ENCODE measurements at places on chromosomes 4 and X.

DNA sequence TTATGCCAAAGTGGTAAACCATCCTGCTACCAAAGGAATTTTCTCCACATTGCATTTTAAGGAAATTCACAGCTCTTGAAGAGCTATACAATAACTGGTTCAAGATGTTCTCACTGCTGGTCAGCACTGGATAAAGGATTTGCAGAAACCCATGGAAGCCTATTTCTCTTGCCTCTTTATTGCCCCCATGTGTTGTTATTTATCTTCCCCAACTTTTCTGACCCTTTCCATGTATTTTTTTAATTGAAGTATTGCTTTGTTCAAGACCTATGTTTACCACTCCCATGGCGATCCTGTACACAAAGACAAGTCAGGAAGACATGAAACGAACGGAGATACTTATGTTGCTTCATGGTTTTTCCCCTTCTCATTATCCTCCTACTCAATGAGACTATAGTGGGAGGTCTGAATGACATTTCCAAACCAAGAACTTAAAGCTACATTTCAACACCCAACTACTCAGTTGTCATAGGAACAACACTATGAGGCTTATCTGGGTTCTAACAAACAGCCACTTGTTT lies 566.4 kb upstream of the DIPK2B start:
- no peak for DNase-seq

DNA sequence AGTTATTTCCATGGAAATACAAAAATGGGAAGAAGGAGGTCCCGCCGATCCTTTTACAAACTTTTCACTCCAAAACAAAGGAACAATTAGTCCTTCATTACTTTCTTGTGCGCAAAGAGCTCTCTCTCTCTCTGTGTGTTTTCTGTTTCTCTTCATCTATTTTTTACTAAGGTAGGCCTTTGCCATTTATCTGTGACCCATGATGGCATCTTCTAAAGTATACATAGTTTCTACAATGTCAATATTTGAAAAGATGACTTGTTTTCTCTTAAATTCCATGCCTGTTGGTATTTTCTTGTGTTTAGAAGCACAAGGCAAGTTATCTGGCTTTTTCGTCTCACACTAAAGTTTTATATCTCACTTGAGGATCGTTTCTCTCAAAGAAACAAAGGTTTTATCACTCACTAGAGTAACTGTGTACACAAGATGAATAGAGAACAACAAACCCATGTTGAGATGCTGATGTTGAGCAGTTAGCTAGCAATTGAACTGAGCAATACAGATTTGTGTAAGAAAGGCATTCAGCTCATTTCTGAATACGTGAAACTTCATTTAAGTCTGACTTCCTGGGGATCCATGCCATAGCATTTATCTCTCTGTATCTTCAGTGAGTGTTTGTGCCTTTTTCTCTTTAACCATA lies 250.3 kb downstream of the GBA3 start:
- no peak for DNase-seq

DNA sequence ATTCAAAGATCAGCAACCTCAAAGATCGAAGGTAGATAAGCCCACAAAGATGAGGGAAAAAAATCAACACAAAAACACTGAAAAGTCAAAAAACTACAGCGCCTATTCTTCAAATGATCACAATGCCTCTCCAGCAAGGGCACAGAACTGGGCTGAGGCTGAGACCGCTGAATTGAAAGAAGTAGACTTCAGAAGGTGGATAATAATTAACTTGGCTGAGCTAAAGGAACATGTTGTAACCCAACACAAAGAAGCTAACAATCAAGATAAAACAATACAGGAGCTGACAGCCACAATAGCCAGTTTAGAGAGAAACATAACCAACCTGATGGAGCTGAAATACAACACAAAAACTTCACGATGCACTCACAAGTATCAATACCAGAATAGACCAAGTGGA lies 231.1 kb downstream of the STPG2 start:
- no peak for DNase-seq

DNA sequence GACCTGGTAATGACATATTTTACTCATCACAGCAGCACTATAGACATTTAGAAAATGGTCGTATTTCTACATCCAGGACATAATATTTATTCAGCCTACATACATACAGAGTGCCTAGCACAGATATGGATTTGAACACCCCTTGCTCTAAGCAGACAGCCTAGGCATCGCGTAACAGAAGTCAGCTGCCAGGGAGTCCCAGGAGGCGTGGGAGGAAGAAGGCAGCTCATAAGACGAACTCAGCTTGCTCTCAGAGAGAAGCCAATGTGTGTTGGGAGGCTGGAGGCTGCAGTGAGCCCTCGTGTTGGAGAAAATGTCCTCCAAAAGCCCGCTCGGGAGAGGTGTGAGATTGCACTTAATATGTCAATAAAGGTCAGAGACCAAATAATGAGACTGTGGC lies 131.6 kb downstream of the BCOR start:
- DNase-seq, result no peak
